ENCODE measurements at places on chromosomes 6 and 20. TPM values are rescaled to one million over a fixed set of nuclear protein-coding genes. Genes with fewer than 3 reads are reported as not detected.

- H3K4me1 ChIP-seq: peaks cover 8% of the 10 kb centered on the region
- DNase-seq: no peak
- no peaks in the 10 kb centered on the region for H3K27me3 ChIP-seq
- H3K4me3 ChIP-seq: no peak overlapping the region
- H3K27ac ChIP-seq: no peak overlapping the region
Observed at GRCh38 chr20:25227317-25227831, 20.5 kb upstream of the PYGB start.

DNA sequence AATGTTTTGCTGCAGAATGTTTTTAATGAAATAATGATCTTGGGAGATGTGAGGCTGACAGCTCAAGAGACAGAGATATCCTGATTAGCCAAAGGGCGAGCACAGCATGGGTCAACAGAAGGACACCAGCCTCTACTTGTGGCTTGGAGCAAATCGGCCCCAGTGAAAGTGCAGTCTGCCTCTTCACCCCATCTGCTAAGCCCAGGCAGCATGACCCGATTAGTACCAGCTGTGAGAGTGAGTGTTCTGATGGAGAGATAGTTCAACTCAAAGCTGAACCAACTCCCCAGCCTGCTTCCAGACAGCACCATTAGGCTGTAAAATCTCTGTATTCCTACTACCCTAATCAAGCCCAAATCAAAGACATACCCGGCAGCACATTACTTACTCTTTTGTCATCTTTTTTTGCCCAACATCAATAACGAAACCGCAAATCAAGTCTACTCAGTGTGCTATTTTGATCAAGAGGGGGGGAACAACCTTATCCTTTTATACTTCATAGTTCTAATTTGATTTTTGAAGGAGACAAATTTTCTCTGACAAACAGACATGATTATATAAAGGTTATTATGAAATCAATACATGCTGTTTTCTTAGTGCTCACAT, 514.1 kb upstream of the NRSN1 start:
- H3K27me3 ChIP-seq: no peaks in the 10 kb centered on the region
- no peaks in the 10 kb centered on the region for H3K36me3 ChIP-seq
- H3K4me3 ChIP-seq: no peak overlapping the region
- peaks cover 3% of the 10 kb centered on the region for H3K4me1 ChIP-seq

DNA sequence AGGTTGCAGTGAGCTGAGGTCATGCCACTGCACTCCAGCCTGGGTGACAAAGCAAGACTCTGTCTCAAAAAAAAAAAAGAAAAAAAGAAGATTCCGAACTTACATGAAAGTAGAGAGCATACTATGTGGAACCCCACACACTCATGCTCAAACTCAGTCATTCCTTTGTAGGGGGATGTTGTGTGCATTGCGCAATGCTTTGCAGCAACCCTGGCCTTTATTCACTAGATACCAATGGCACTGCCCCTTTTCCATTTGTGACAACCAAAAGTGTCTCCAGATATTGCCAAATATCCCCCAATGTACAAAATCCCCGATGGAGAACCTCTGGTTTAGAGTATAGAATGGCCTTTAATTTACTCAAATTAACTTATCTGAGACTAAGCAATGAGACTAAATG, 158.6 kb downstream of the GJA1 start:
- no peaks in the 10 kb centered on the region for H3K36me3 ChIP-seq
- H3K27me3 ChIP-seq: no peaks in the 10 kb centered on the region
- H3K4me1 ChIP-seq: no peaks in the 10 kb centered on the region
- H3K27ac ChIP-seq: no peak overlapping the region
- DNase-seq: no peak
- H3K4me3 ChIP-seq: no peak overlapping the region

- H3K4me1 ChIP-seq: no peaks in the 10 kb centered on the region
- H3K27me3 ChIP-seq: peaks cover 6% of the 10 kb centered on the region
- no peaks in the 10 kb centered on the region for H3K36me3 ChIP-seq
- H3K4me3 ChIP-seq: no peak overlapping the region
Observed at GRCh38 chr6:98044151-98044561, 761.1 kb upstream of the MMS22L start.

Gene MYL9
- total RNA-seq: 85.3 TPM

Gene FKBP5
- total RNA-seq: 19.9 TPM

Gene OPRM1
- total RNA-seq: 20.9 TPM

Gene BCL2L1
- 66.5 TPM for total RNA-seq
